ENCODE measurements at places on chromosomes 7 and 10.
A peak's percentile ranks its signal among the peaks of the same experiment; 100 is the strongest.

DNA sequence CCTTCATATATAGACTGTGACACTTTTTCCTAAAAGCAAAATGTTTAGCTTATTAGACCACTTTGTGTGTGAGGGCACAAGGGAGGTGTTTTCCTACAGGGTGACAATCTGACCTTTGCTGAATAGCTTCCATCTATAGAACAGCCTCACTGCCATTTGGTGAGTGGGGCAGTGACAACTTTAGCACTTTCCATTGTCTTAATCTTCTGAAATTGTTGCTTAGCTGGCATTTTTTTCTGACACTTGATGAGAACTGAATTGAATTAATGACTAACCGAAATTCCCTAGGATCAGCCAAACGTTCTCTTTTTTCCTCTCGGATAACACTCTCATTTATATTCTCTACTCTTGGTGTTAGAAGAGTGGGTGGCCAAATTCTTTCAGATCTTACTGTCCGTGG lies 30.2 kb downstream of the KDM7A start:
- no peak for DNase-seq

DNA sequence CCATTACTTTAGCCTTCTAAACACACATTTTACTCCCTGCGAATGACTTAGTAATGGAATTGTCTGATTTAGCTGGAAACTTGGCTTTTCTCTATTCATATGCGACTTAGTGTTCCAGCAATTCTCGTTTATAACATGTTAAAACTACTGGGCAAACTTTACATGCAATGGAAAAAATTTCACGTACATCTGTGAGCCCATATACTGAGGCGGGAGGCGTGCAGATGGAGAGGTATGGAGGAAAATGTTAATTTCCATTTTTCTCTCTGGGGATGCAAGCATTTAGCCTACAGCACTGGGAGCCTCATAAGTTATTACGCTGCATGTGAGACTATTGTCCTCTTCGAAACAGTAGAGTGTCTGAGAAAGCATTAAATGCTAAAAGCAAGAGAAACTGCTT lies 591.5 kb upstream of the ANKRD30A start:
- no peak for DNase-seq

DNA sequence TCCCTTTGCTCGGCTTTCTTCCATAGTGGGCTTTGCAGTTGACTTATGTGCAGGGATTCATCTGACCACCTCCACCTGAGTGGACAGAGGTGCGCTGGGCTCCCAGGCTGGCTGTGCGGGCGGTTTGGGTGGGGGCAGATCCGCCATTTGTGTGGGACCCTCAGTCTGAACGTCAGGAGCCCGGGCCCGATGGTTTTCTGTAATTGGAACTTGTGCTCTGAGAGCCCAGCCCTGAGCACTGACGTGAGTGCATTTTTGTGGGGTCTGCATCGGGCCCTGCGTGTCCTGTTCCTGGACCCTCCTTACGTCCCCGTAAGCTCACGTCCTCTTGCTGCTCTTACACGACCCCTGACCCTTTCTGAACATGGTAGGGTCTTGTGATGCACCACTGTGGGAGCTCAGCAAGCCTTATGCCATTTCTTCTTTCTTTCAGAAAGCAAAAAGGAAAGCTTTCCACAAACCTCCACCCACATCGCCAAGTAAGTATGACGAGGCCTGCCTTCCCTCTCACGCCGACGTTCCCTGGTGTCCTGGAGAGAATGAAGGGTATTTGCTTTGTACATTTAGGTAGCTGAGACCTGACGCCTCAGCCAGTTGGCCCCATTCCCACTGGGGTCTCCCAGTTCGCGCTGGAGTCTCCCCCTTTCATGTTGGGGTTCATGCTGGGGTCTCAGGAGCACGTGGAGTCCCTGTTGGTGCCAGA lies 9.9 kb downstream of the IQCE start:
- DNase-seq, result no peak

DNA sequence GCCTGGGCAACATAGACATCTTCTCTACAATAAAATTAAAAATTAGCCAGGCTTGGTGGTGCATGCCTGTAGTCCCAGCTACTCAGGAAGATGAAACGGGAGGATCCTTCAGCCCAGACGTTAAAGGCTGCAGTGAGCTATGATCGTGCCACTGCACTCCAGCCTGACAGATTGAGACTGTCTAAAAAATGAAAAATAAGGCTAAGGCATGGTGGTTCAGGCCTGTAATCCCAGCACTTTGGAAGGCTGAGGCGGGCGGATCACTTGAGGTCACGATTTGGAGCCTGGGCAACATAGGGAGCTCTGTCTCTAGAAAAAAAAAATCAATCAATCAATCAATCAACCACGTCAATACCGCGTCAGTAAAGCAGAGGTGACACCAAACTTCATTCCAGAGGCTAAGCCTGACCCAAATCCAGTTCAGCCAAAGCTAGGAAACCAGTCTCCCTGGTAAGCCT lies 31.1 kb downstream of the MRPS24 start:
- no peak for DNase-seq

DNA sequence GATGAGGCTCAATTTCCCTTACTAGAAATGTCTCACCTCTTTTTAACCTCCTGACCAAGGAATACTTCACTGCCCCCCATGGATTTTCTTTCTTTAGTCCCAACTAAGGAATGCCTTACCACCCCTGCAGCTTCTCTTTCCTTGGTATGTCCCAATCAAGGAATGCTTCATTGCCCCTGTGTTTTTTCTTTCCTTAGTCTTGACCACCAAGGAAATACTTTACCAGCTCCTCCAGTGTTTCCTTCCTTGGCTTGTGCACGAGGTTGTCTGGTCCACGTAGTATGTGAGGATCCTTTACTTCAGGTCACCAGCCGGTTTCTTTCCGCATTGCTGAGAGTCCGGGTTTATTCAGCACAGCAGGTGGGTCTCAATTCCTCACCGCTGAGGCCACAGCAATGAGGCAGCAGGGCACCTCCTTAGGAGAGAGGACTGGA lies 59.3 kb downstream of the CYP2C9 start:
- DNase-seq, result no peak

DNA sequence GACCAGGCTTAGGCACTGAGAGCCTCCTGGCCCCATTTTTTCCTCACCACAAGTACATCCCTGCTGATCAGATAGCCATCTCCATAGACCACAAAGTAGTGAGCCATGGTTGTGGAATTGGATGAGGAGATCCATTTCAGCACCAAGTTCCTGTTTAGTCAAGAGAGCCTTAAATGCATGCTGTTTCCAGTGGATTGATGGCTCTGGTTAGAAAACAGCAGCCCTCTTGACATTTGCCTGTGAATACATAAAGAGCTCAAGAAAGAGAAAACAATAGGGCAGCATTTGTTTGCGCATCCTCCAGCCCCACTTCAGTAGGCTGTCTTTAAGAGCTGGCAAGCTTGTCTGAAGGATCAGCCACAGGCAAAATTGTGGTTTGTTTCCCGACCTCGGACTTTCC lies 251.2 kb downstream of the POU6F2 start:
- no peak for DNase-seq

DNA sequence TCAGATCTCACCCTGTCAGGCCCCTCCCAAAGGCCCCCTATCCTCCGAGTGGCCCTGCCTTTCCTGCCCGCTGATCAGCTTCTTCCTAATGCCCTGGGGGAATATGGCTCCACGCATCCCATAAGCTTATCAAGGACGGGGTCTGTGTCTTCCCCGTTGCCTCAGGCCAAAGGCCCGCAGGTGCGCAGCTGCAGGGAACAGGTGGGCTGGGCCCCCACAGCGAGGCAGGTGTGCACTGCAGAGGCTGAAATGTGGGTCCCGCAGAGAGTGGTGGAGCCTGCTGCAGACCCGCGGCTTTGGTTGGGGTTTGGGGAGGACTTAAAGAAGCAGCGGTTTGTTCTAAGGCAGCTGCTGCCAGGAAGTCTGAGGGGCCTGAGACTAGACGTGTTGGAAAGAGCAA lies 220.8 kb upstream of the TCERG1L start:
- DNase-seq, result no peak

DNA sequence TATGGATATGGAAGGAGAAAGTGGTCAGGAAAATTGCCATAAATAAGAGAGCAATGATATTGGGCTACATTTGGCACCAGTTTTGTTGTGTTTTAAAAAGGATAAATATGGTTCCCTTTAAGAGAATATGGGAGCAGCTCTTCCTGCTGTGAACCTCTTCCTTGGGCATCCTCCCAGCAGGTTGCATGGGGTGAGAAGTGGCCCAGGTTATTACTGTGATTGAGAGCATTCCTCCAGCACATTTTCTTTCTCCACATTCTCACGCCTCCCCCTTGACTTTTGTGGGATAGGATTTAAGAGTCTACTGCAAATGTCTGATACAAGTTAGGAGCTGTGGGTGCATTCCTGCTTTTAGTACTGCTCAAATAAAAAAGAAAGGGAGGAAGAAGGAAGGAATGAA lies 214.8 kb downstream of the POU6F2 start:
- no peak for DNase-seq

DNA sequence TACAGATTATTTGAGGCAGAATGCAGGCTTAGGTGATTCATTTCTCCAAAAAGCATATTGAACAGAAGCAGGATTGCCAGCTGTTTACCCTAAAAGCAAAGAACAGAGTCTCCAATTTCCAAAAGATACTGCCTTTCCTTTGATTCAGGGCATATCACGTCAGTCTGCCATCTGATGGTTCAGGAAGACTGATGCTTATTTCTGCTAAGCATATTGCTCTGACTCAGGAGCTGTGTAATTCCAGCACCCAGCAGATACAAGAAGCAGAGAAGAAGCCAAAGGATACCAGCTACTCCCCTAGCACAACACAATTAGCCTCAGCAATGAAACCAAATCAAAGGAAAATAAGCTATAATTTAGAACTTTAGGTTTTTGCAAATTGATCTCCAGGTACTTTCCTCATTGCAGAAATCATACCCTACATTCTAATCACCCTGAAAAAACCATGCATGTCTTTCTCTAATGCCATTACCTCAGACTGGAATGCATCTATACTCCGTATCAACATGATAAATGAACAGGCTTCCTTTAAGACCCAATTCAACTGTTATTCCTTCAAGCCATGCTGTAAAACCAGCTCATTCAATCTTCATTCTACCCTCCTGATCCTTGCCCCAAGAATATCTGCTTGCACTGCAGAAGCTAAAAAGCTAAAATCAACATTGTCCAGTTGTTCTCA lies 55.1 kb downstream of the ABI1 start:
- DNase-seq, result no peak

- DNase-seq, result no peak
Measured at GRCh38 chr7:47535035-47535703, 46.7 kb downstream of the TNS3 start.

GRCh38 chr10:13820964-13821337 lies 234.2 kb downstream of the PRPF18 start:
- DNase-seq, result no peak

DNA sequence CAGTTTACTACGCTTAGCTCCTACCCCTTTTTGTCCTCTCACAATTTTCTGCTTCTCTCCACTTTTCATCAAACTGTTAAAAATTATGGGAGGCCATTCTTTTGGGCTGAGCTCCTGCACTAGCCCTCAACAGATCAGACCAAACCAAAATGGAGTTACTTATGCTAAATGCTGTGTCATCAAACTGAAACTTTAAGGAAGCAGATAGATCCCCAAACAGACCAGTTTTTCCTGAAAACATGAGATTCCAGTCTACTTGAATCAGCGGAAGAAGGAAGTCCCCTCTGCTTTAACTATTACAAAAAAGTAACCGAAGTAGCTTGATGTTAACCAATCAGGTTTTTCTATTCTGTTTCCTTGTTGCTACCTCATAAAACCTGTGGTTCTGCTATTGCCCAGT lies 20.6 kb downstream of the FANK1 start:
- DNase-seq, result no peak

GRCh38 chr10:133396035-133396624 lies 2.2 kb downstream of the MTG1 start:
- DNase-seq, result no peak

GRCh38 chr7:16084370-16084769 lies 337.0 kb downstream of the CRPPA start:
- no peak for DNase-seq

- no peak for DNase-seq
Measured at GRCh38 chr10:92544296-92544695, 29.6 kb downstream of the IDE start.

GRCh38 chr7:116239434-116239833 lies 29.1 kb downstream of the TES start:
- DNase-seq, result no peak

DNA sequence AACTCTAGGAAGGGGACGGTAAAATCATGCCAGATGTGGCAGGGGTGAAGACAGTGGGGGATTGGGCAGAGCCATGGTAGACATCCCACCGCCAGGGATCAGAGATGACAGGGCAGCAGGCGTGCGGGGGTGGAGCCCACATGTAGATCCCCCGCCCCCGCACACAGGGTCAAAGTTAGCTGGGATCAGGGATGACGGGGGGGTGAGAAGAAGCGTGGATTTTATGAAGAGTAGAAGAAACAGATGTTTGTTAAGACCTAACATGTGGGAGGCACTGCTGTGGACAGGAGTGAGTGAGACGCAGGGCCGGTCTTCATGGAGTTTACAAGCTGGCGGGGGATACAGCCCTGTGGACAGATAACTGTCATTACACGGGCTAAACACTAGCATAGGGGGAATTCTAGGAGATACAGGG lies 154.0 kb upstream of the KLF14 start:
- DNase-seq, result no peak

GRCh38 chr7:100418930-100419659 lies 9.4 kb downstream of the ZCWPW1 start:
- DNase-seq, result no peak

- DNase-seq, result no peak
Measured at GRCh38 chr10:91467114-91467513, 57.0 kb downstream of the HECTD2 start.

DNA sequence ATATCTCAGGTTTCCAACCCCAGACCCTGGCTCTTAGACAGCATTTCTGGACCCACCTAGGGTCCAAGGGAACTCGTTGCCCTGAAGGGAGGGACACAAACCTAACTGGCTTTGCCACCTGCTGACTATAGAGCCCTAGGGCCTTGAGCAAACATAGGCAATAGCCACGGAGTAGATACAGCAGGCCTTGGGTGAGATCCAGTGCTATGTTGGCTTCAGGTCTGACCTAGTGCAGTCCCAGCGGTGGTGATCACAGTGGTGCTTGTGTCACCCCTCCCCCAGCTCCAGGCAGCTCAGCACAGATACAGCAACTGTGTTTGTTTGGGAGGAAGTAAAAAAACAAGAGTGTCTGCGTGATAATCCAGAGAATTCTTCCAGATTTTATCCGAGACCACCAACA lies 9.7 kb upstream of the TNKS2 start:
- no peak for DNase-seq

DNA sequence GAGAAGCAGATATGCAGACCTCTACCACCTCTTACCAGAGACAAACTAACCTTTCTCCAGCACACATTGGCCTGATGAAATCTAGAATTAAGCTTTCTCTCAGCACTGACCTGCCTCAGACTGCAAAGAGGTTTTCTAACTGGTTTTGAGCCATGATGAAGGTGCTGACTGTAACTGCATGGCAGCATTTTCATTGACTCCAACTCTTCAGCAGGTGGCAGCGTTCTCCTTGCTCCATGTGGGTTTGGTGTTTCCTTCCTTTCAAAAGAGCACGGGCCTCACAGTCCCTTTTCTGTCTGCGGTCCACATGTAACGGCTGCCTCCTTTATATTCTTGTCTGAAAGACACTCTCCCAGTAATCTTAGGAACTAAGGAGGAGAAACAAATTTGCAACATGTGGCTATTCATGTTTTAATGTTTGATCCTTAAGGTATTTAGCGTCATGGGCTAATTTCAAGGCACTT lies 12.6 kb downstream of the KLLN start:
- DNase-seq, result peak; percentile 33

GRCh38 chr10:4653160-4653559 lies 172.8 kb upstream of the AKR1E2 start:
- DNase-seq, result no peak

Measured in activated CD4-positive, CD25-positive, alpha-beta regulatory T cell treated with anti-CD3 and anti-CD28 coated beads, Interleukin-2, amount 50 U/mL, for 72 hours (primary cell).